ENCODE measurements at places on chromosomes 16 and 17. TPM values are rescaled to one million over a fixed set of nuclear protein-coding genes. Genes with fewer than 3 reads are reported as not detected.

DNA sequence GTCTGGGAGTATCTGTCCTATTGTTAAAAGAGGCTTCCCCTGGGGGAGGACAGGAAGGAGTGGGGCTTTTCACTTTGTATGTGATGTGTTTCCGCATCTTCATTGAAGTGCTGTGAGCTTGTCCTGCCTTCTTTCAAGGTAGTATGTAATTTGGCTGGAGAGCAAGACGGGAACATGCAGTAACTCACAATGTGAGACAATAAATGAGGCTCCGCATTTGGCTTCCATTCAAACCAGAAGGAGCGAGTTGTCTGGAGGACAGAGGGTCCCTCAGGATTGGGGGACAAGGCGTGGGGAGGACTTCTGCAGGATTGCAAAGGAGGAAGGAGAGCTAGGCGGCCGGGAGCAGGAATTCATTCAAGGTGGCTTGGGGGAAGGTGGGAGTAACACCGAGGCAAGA lies 203.5 kb downstream of the RBFOX3 start:
- no peak for DNase-seq

- no peak for DNase-seq
These were observed 145.0 kb upstream of the ASIC2 start for GRCh38 chr17:33438139-33438538.

DNA sequence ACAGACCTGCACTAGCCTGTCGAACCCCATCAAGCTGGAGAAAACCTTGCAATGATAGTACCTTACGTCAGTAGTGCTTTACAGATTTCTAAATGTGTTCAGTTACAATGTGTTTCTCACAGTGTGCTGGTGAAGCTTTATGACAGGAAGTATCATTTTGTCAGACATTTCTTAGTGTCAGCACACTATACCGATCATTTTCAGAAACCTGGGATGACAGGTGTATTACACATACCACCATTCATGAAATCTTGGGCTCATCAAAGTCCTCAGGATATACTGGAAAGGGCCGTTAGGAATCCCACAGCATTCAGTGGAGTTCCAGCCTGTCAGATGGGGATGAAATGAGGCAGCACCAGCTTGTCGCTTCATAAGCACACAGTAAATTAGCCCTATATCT lies 27.3 kb downstream of the TTC19 start:
- DNase-seq = no peak

GRCh38 chr16:31238041-31238440 lies 21.1 kb upstream of the PYDC1 start:
- DNase-seq = no peak

DNA sequence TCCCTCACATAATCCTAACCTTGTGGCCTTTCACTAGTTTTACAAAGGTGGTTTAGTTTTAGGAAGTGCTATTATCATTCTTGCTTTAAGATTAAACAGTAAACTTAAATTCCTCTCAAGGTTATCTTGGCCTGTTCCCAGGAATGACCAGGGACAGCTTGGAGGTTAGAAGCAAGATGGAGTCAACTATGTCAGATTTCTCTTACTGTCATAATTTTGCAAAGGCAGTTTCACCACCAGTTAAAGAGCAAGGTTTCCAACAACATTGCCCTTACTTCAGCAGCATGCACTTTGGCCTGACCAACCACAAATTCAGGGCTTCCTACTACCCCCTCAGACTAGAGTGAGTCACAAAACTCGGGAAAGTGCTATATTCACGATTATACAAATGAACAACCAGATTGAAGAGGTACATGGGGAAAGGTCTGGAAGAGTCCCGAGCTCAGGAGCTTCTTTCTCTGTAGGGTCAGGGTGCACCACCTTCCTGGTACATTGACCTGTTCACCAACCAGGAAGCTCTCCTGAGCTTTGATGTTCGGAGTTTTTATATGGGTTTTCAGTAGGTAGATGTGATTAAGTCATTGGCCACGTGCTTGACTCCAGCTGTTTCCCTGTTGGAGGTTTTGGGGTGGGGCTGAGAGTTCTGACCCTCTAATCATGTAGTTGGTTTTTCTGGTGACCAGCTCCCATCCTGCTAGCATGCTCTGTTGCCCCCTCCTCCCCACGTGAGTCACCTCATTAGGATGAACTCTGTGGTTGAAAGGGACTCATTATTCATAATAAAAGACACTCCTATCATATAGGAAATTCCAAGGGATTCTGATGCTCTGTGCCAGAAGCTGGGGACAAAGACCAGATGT lies 19.4 kb downstream of the RHOT1 start:
- no peak for DNase-seq

DNA sequence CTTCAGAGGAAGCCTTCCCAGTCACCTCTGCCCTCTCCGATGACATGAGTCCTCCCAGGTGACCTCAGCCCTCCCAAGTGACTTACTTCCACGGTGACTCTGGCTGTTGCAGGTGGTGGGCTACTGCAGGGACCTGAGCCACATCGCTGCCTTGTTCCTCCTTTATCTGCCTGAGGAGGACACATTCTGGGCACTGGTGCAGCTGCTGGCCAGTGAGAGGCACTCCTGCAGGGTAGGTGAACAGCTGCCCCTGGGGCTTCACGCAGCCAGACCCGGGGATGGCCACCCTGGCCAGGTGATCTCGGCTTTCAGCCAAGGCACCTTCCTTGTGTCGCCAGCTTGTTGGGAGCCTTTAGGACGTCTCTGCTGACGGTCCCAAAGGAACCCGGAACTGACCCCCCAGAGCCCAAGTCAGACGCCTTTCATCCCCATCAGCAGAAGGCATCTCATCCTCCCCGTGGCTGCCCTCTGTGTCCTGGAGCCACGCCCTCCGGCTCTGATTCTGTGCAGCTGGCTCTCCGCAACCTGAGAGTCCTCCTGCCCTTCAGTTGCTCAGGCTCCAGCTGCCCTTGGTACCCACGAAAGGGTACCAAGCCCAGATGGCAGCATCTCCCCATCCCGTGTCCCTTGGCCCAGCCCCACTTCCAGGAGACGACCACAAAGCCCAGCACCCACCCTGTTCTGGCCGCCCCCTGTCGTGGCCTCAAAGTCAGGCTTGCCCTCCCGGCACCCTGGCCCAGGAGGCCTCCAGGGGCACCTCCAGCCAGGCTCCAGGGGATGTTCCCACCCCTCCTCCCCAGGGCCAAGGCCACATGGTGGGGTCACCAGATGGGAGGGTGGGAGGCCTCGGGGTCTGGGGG lies 81.7 kb downstream of the GOSR1 start:
- no peak for DNase-seq

DNA sequence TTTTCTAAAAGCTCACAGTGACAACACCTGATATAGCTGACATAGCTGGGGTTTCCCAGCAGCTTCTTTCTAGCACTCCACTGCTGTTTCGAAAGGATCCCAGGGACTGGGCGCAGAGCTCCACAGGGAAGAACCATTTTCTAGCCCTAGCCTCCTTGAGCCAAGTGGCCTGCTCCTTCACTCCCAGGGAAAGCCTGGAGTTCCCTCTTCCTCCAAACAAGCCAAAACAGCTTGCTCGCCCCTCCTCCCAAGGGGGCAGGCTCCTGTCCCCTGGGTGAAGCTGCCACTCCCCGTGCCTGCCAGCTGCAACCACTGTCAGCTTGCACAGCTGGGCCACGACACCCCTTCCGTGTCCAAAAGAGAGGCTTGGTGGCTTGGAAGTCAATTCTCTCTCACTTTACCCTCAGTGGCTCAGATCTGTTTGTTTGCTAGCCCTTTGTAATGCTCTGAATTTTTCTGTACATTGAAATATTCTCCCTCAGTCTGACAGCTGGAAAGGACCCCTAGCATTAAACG lies 59.8 kb downstream of the CYTH1 start:
- DNase-seq = no peak

DNA sequence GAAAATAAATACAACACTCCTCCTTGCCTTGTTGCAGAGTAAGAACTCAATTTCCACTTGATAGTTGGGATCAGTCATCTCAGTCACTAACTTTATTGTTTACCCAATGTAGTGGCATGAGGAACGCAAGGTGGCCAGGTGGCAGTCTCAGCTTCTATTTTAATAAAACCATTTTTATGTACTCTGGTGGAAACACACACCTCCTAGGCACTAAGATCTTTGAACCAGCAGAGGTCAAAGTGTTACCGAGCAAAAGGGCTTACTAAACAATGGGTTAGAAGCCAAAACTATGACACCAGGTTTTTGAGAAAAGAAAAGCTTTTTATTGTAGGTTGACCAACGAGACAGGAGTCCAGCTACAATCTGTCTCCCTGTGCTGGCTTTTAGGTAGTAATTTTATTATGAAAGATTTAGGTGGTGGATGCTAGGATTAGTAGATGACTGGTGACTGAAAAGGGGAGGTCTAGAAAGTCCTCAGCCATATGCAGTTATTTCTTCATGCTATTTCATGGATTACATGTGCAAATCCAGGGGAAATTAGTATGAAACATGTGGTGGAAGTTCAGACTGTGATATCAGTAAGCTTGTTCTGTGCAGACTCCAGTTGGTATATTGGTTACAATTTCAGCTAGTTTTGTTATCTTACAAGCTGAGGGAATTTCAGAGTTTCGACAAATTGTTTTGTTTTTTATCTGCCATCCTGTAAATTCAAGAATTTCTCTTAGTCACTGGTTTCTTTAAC lies 122.3 kb downstream of the PCTP start:
- DNase-seq = no peak

- DNase-seq = no peak
These were observed 12.8 kb upstream of the GNG13 start for GRCh38 chr16:813204-813915.

GRCh38 chr17:67090341-67090740 lies 46.0 kb downstream of the CACNG1 start:
- no peak for DNase-seq

DNA sequence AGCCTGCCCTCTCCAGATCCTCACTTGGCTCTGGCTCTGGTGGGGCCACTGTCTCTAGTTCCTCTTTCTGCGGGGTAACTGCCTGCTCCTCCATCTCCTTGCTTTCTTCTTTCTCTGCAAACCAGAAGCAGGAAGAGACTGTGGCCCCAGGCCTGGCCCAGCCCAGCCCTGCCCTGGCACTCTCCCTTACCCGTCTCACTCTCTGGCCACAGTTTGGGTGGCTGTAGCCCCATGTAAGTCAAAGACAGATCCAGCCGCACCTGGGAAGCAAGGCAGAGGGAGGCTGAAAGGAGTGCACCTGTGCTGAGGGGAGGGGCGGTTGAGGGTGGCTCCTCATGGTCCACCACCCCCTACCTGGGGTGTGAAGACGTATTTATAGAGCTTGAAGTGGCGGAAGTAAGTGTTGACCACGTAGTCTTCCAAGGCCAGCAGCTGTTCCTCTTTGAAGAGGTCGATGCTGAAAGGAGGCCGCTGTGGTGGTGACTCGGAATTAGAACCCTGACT lies 2.8 kb downstream of the CFAP119 start:
- no peak for DNase-seq

- DNase-seq = no peak
These were observed 7.5 kb downstream of the ANKRD11 start for GRCh38 chr16:89482817-89483205.

DNA sequence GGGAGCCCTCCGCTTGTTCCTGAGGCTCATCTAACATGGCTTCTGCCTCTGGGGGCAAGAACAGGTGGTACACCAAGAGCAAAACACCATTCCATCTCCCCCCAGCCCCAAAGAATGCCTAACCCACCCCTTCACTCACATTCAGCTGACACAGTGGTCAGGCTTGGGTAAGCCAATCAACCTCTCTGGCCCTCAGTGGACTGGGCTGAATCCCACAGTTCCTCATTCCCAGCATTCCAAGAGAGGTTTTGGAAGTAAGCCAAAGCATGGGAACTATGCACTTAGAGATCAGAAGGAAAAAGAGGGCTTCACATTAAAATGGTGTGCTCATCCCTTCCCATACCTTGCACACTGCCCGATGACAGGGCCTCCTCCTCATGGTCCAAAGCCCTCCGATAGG lies 7.8 kb downstream of the PIGS start:
- no peak for DNase-seq

DNA sequence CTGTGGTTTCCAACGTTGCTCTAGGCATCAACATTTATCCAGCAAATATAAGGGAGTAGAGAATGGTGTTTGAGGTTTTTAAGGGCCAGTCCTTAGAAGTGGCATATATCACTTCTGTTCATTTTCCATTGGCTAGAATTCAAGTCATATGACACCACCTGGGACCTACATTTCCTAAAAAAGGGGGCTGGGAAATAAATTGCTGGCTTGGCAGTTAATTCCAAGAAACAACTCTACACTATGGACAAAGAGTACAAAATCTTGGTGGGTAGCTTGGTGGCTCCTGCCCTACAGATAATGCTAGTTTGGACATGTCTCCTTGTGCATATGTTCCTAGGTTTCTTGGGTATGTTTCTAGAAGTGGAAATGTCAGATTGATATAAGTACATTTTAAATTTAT lies 7.6 kb downstream of the PPM1E start:
- no peak for DNase-seq

DNA sequence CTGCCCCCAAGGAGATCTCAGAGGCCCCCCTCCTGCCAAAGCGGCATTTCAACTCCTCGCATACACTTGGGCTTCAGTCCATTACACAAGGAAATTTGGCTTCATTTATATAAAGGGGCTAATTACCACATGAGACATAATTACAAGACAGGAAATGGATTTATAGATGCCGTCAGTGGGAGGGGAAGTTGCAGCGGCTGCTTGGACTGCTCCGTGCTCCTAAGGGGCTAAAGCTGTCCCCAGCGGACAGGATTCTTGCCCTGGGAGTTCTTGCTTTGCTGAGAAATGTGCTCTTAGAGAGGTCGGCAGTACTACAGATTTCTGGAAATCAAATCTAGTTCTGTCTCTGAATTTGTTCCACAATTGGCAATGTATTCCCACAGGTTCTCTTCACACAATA lies 57.2 kb upstream of the NLK start:
- no peak for DNase-seq

GRCh38 chr16:28213396-28213795 lies 1.6 kb upstream of the XPO6 start:
- no peak for DNase-seq

GRCh38 chr16:77234611-77235010 lies 35.4 kb downstream of the SYCE1L start:
- DNase-seq = no peak

GRCh38 chr16:63652091-63652490 lies 1469.8 kb downstream of the CDH11 start:
- no peak for DNase-seq

DNA sequence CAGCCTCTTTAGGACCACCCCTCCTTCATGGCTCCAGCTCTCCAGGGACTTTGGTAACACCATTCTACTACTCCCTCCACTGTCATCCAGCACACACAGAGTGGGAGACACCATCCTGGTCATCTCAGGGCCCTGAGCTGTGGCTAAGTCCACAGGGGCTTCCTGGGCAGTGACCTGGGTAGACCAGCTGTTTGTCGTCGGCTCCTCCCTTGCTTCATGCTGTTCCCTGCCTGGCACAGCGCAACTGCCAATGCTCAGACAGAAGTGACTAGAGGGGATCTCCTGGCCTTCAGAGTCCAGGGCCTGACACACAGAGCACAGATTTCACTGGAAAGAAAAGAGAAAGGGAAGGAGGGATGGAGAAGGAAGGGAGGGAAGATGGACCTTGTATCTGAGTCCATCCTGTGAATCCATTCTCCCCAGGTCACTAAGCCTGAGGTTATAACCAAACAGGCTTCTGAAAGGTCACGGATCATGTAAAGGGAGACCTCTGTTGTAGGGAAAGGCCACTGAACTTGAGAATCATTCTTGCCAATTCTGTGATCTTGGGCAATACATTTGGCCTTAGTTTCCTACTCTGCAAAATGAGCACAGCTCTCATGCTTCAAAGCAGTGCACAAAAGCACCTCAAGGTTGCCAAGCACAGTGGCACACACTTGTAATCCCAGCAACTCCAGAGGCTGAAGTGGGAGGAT lies 18.5 kb upstream of the PHB1 start:
- no peak for DNase-seq

The CDK10 gene
- 97.3 TPM for total RNA-seq

The PPL gene
- not detected for total RNA-seq

The CD300LB gene
- total RNA-seq = not detected

The IL34 gene
- not detected for total RNA-seq

The TXNDC17 gene
- total RNA-seq = 131 TPM

The PMP22 gene
- not detected for total RNA-seq

The MYH2 gene
- total RNA-seq = not detected

The KCNG4 gene
- total RNA-seq = not detected

The WWOX gene
- total RNA-seq = 17.2 TPM

Measured in activated naive CD4-positive, alpha-beta T cell treated with anti-CD3 and anti-CD28 coated beads, Interleukin-2, amount 50 U/mL, for 72 hours (primary cell).